ENCODE measurements at places on chromosomes 3 and 15.
A peak's percentile ranks its signal among the peaks of the same experiment; 100 is the strongest.

GRCh38 chr3:191358929-191359328, 28.6 kb upstream of the UTS2B start:
- no peak for DNase-seq

GRCh38 chr3:173800154-173800553, 402.6 kb downstream of the NLGN1 start:
- DNase-seq = no peak

- DNase-seq = no peak
Observed at GRCh38 chr15:83474578-83474977, 27.4 kb downstream of the SH3GL3 start.

DNA sequence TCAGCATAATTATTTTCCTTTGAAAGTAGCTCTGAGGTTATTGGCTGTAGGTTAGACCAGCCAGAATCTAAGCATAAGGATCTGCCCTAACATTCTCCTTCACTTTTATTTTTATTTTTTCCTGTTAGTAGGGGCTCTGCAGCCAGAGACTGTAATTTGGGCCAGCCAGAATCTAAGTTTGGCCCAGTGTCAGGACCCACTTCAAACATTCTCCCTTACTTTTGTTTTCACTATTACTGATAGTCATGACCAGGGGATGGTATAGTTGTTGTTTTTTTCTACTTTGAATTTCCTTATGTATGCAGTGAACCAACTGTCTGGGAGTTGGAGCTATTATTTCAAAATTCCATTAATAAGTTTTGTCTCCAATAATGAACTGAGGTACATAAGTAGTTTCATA, 121.0 kb upstream of the MBNL1 start:
- no peak for DNase-seq

GRCh38 chr15:69017978-69018377, 3.5 kb downstream of the NOX5 start:
- DNase-seq = no peak

DNA sequence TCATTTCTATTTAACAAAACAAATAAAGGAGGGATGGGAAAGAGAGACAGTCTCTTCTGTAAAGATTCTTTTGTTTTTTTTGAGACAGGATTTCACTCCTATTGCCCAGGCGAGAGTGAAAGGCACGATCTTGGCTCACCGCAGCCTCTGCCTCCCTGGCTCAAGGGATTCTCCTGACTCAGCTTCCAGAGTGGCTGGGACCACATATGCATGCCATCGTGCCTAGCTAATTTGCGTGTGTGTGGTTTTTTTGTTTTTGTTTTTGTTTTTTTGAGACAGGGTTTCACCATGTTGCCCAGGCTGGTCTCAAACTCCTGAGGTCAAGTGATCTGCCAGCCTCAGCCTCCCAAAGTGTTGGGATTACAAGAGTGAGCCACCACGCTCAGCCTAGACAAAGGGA, 23.3 kb downstream of the STAG1 start:
- no peak for DNase-seq

GRCh38 chr3:95280711-95281352, 1218.0 kb downstream of the NSUN3 start:
- DNase-seq = no peak

- peak; percentile 33 for DNase-seq
Observed at GRCh38 chr3:183310936-183311335, 57.9 kb downstream of the B3GNT5 start.

DNA sequence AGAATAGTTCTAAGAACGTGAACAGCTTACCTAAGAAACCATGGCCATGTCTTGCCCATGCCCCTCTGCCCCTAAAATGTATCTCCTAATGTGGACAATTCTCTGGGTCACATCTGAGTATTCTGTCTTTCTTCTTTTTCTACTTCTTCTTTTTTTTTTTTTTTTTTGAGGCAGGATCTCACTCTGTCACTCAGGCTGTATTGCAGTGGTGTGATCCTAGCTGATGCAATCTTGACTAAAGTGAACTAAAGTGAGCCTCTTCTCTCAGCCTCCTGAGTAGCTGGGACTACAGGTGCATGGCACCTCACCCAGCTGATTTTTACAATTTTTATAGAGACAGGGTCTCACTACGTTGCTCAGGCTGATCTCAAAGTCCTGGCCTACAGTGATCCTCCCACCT, 204.8 kb upstream of the ZPLD1 start:
- DNase-seq = no peak

DNA sequence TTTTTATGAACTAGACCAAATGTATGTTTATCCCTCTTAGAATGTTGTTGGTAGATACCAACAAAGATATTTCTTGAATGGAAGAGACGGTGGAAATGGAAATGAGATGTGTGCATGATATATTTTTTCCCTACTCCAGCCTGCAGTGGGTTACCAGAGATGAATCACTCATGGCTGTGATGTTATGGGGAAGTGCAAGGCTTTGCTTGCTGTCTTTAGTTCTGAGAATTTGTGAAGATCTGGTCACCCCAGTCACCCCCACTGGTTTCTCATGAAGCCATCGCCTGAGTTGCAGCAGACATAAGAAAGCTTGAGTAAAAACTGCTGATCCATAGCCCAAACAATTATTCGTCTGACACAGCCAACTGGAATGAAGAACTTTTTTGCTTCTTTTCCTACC, 78.1 kb upstream of the EOMES start:
- DNase-seq = no peak

DNA sequence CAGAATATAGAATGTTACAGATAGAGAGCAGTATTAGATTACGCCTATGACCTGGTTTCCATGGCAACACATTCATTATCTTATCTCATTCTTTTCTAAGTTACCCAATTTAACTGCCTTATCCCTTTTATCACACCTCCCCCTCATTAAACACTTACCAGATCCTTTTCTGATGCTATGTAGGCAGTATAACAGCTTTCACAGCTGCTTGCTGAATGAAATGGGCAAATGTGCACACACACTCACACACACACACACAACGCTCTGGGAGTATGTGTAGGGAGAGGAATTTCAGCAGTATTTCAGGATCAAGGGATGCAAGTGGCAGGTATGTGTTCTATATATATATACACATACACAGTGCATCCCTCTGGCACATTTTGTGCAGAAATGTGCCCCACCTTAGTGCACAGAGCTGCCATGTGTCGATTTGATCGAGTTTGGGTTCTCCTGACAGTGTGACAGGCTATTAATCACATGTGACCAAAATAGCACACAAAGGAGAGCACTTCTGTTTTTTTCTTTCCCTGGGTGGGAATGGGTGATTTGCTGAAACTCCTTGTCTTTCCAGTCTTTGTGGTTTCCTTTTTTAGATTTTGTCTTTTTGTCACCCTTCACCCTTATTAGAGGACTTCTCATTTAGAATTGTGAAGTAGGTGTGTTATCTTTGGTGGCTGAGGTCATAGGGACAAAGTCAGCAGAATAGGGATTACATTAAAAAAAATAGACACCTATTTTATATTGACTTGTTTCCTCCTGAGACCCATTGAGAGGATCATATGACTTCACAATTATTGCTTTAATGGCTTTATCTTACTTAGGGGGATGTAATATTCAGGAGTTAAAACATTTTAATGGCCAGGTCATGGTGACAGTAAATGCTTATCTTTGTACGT, 553.7 kb downstream of the PDCD6IP start:
- no peak for DNase-seq

DNA sequence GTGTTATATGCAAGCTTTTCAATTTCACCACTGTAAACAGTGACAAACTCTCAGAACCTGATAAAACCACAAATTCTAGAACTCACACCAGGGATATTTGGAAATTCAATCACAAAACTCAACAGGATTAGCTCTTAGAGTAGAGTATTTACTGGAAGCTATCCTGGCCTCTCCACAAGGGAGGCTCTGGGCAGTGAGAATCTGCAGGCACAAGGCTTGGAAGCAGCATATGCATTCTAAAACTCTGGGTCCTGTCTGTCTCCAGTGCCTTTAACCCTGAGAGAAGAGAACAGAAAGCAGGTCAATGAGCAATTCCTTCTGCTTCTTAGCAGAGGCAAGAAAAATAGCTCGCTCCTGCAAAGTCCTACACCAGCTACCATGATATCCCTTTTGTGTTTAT, 23.4 kb downstream of the PLSCR4 start:
- no peak for DNase-seq

- DNase-seq = no peak
Observed at GRCh38 chr3:181637456-181637855, 74.3 kb upstream of the SOX2 start.

GRCh38 chr3:62332835-62333244, 40.5 kb downstream of the FEZF2 start:
- no peak for DNase-seq

DNA sequence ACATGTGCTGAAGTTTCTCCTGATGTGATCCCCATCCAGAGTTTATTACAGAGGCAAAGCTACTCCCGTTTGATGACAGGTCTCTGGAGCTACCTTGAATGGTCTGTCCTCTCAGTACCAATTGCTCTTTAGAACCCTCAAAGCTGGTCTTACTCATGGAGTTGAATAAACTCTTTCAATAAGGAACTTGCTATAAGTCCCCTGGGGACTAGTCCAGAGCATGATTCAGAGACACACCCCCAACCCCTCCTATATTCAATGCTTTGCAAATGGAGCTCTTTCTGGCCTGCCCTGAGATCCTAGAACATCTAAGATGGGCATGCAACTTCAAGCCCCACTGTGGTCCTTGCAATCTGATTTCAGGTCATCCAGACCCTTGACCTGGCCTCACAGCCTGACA, 23.9 kb upstream of the TPM1 start:
- DNase-seq = no peak
